ENCODE measurements at places on chromosomes 4 and X.

DNA sequence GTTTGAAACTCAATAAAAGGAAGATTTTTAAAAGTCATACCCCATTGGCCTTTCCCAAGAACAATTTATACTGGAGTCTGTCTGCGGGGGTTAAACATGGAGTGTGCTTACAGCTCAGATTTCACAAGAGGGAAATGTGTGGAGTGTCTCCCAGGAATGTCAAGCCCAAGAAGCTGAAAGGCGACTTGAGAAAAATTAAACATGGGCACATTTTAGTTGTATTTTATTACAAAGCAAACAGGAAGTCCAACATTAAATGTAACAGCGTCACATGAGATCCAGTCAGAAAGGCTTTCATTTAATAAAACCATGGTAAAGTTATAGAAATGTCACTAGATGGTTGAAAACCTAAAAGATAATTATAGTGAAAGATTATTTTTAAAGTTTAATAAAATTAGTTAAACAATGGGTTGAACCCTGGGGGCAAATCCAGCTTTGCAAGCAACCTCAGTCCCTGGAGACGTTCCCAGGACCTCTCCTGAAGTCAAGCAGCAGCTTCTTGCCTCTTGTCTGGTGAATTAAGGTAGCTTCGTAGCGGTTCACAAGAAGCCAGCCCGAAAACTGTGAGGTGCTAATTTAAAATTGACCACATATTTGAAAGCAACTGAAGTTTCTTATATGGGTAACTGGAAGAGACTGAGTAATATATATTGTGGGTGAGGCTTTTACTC lies 168.4 kb upstream of the EDNRA start:
- DNase-seq = no peak

- no peak for DNase-seq
Measured at GRCh38 chr4:15659768-15660570, 4.8 kb upstream of the FBXL5 start.

DNA sequence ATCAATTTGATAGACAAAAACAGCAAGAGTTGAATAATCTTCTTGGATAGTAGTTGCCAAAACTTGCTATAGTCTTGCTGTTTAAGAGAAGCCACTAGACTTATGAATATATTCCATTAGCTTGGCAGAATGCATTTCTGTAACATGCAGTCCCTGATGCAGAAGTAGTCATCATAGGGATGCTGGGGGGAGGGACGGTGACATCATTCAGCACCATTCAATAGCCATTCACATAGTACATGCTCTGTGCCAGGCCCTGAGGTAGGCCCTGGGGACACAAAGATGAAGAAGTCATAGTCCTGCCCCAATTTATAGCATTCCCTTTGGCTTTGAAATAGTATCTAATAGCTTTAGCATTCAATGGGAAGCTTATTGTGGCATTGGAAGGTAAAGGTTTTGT lies 185.5 kb upstream of the AFF2 start:
- no peak for DNase-seq

DNA sequence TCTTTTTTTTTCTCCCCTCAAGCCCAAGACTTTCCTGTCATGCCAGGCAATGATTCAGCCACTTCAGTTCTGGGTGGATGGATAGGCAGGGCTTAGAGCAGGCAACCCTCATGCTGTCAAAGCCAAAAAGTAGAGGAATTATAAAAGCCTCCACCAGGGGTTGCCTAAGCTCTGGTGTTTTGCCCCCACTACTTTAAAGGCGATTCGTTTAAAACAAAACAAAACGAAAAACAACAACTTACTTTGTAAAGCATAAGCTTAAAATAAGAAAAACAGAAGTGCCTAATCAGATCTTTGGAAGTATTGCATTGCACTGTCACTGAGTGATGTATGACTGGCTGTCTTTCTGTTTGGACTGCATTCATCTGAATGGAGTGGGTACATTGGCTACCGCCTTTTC lies 5.3 kb upstream of the IDS start:
- DNase-seq = no peak

DNA sequence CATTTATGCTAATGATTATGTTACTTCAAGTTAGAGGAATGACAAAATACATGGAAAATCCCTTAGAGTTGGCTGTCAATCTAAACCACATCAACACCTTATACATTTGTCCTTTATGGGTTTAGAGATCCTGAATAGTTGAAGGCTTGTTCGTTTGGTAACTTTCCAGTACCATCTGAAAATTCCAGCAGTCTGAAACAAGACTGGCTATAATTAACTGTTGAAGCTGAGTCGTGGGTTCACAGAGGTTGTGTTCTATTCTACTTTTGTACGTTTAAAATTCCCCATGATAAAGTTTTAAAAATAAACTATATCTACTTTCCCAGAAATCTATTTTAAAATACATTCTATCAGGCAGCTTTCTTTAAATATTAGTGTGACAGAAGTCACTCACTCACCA lies 73.0 kb downstream of the USP46 start:
- DNase-seq = no peak

DNA sequence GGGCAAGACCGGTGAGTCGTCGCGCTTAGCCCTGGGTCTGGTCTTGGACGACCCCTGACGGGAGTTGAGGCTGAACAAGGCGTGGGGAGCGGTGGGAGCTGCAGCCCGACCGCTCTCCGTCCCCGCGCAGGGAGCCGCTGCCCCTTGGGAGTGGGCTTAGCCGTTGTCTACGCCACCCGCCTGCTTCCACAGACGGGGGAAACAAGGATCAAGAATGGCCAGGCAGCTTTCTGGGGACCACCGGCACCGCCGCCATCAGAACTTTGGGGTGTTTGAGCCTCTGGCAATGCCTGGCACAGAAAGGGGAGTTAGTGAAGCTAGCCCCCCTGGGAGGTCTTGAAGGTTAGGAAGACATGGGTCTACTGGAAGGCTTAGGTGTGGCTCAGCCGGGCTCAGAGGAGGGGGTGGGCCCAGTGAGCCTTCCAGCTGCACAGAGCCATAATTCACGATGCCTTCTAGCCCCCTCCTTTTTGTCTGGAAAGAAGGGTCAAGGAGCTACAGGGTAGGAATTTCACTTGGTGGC lies 583 bp downstream of the RASL11B start:
- no peak for DNase-seq

DNA sequence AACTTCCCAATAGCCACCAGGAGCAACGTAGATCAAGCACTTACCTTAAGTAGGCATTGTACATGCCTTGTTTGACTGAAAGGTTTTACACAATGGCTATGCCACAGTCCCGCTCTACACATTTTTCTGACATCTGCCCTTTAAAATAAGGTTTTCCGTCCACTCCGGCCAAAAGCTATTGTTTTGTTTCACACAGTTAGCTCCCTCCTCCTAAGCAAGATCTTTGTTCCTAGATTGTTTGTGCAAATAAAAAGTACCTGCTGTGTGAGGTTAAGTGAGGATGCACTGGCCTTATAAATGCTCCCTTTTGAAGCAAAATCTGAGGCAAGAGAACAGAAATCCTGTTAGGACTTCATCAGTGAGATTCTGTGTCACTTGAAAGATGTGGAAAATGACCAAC lies 11.8 kb downstream of the SCD5 start:
- DNase-seq = no peak

GRCh38 chr4:23728971-23729370 lies 160.9 kb downstream of the PPARGC1A start:
- DNase-seq = no peak

DNA sequence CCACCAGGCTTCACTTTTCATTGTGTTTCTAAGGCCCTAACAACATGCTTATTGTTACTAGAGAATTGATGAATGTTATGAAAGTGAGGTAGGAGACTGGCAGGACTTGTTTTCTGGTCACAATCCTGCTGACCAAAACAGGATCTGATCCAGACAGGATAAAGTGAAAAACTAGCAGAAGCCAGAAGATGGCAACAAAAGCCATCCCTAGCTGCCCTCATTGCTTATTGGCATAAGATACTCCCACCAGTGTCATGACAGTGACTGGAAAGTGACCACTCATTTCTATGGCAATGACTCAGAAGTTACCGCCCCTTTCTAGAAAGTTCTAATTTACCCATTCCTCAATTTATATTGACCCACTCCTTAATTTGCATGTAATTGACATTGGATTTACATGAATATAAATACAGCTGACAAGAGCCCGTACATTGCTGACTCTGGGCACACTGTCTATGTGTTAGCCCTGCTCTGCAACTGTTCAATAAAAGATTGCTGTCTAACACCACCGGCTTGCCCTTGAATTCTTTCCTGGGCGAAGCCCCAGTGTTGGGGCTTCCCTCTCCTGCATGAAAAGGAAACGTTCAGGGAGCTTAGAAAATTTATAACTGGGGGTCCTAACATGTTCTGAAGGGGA lies 30.0 kb upstream of the FGG start:
- DNase-seq = no peak

- DNase-seq = no peak
Measured at GRCh38 chr4:102447413-102447812, 53.7 kb upstream of the NFKB1 start.

DNA sequence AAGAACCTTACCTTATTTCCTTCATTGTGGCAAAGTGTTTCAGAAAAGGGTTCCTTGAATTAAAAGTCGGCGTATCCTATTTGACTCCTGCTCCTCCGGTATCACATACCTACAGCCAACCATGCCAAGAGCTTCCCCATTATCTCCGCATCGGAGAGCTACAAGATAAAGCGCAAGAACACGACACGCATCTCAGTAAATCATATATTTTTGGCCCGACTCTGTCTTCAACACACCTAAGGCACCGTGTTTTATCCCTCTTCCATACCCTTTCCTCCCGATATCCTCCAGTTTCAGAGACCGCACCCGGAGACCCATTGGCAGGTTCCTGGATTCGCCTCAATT lies 497 bp upstream of the THAP9 start:
- no peak for DNase-seq

DNA sequence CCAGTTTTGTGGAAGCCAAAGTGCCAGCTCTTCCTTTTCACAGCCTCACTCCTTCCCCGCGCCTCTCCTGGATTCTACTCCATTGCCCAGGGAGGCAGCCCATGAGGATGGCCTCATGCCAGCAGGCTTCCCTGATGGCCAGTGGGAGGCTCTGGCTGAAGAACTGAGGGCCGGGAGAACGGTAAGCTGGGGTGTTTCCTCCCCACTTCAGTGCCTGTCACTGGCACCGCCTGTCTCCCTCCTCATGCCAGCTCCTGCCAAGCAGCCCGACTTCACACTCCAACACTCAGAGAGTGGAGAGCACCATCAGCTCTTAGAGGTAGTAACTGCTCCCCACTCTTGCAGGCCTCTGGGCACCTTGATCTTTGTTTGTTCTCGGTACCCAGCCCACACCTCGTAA lies 46.9 kb upstream of the STIM2 start:
- no peak for DNase-seq

DNA sequence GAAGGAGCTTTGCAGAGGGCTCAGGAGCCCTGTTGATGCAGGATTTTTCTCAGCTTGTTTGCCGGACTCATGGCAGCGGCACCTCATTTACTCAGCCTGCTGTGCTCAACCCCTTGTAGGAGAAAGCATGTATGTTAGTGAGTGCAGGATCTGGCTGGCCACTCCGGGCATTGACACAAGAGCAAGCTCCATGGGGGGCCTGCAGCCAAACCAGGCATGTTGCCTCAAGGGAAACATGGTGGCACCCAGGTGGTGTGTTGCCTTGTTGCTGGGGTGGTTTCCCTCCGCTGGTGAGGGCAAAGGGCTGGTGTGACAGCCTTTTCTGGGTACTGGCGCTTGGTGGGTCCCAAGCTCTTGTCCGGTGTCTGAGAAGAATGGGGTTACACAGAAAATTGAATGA lies 189.3 kb upstream of the ANXA3 start:
- DNase-seq = no peak

DNA sequence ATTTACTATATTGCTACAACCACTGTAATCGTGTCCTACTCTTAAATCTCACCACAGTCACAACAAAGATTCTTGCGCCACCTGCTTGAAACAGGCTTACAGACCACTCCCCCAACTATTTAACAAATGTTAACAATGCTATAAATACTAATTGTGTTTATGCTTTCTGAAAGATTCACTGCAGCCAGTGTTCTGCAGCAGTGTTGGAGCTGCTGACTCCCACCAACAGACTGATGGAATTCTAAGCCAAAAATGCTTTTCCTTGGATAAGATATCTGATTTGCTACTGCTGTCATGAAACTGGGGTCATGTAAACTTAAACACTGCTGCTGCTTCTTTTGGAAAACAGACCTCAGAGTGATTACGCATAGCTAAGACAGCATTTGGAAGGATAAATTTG lies 244.2 kb upstream of the MAB21L2 start:
- DNase-seq = no peak

- no peak for DNase-seq
Measured at GRCh38 chr4:182521011-182521410, 277.8 kb downstream of the TENM3 start.

DNA sequence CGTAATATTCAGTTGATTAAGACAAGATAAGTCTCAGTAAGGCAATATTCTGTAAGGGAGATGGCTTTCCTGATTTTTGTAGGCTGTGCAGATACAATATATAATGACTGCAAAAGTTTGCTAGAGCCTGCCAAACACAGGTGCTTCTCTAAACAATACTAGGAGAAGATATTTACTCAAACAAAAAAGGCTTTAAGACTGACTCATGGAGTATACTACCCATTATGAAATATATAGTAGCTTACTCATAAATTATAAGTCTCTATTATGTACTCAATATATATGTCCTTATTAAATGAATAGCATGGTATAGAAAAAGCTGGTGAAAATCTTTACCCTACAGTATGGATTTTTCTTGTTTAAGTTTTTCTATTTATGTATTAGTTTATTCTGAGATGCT lies 93.2 kb upstream of the IL15 start:
- DNase-seq = no peak

DNA sequence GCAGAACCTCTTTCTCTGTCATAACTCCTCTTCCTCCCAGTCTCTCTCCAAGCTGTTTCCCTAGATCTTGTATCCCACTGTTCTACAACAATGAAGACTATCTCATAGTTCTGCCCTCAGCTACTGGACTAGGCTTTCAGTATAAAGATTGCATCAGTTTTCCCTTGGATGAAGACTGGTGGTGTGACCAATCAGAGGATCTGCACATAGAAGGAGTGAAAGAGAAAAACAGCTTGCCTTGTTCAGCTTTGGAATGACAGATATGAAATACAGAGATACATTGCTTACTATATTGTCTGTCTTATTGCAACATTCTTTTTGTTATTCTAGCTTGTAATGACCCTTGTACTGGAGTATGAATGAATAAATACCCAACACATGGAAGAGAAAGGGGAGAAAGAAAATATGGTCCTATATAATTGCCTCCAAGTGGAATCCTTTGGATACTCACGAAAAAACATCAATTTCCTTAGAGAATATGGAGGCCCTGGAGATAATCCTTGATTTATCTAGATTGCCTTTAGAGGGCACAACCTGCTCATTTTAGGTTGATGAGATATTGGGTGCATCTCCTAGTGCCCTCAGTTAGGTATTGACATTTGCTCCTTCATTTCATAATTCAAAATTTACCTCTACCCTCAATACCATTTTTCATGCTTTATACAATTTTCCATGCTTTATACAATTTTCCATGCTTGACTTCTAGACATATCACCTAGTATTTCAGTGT lies 395.8 kb downstream of the NAF1 start:
- DNase-seq = no peak

DNA sequence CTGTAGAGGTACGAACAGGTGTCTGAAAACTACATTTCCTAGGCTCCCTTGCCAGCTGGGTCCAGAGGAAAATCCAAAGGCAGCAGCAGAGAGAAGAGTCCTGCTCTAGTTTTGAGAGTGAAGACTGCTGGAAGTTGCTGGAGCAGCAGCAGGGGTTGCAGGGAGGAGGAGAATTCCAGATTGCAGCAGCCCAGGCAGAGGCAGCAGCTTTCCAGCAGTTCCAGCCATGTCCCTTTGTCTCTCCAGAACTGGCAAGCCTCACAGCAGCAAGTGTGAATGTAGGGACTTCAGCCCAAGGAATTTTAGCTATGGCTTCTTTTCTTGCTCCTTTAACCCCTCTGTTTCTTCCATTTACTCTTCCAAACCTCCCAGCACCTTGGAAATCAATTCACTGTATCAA lies 24.1 kb upstream of the STIM2 start:
- no peak for DNase-seq
